ENCODE measurements at places on chromosomes 5 and 9.
A peak's percentile ranks its signal among the peaks of the same experiment; 100 is the strongest.

- peak; percentile 51 for DNase-seq
Observed at GRCh38 chr5:157855404-157855994, 3.4 kb downstream of the CLINT1 start.

DNA sequence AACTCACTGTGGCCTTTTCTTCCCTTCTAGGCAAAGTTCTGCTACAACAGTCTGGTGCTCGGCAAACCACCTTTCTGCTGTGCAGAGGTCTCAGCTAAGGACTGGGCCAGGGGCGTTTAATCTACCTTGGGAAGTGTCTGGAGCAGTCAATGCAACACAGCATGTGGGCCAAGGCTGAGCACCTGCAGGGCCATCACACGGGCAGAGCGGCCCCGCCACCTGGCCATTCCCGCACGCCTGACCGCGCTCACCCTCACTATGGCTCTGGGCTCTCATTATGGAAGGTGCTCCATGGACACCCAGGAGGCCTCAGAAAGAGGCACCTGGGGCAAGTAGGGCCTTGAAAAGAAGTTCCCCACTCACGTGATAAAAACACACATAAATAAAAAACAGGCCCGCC is 65.7 kb upstream of the TBC1D9B start:
- no peak for DNase-seq

- no peak for DNase-seq
Observed at GRCh38 chr5:109668668-109669422, 20.9 kb upstream of the MAN2A1 start.

DNA sequence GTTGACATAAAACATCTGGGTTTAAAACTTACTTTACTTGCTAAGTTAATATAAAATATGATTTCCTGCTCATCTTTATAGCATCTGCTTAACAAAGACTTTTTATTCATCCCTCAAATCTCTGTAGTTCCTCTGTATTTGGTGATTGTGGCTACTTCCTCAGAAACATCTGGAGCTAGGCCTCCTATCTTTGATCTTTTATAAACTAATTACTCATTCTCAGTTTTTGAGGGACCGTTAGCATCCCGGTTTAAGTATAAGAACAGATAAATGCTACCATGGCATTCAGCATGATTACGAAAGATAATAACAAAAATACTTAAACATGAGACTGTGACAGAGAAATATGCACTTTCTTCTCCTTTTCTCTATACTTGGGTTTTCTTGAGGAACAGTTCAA is 85.3 kb downstream of the SLC38A9 start:
- DNase-seq = no peak

DNA sequence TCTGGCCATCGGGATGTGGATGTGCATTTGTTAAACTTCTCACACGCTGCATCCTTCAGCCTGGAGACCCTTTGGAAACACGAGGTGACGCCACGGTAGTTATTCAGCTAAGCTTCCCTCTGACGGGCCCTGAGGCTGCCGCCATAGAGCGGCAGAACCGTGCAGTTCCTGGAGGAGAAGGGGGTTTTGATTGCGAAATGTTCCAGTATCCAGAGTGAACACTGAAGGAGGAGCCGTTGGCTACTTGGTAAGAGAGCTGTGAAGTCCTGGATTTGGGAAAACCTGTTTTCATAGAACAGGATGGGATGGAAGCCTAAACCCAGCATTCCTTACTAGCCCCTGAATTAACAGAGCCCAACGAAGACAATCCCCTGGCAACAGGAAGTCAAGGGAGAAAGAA is 23.0 kb upstream of the EXOC3 start:
- DNase-seq = no peak

DNA sequence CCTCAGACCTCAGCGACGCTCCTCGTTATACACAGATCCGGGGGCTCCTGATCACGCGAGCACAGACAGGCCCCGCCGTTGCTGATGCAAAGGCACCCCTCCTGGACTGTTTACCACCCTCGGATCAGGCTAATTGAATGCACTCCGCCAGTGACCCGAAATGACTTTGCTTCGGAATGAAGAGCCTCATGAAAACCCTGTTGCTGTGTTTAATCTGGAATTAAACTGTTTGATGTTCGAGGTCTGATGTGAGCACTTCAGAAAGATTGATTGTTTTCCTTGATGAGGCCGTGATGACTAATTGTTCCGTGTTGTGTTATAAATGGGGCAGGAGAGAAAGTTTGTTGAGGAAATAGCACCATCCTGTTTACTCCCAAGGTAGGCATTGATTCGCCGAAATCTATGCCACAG is 190.5 kb upstream of the PPP1R26 start:
- DNase-seq = no peak

GRCh38 chr9:33124751-33125381 is 42.3 kb downstream of the B4GALT1 start:
- no peak for DNase-seq

GRCh38 chr5:119074419-119074818 is 3.5 kb downstream of the DMXL1 start:
- DNase-seq = no peak

- DNase-seq = no peak
Observed at GRCh38 chr9:117407436-117408022, 7.3 kb downstream of the ASTN2 start.

- no peak for DNase-seq
Observed at GRCh38 chr9:114278356-114278755, 44.5 kb upstream of the ORM1 start.

- DNase-seq = no peak
Observed at GRCh38 chr9:126472198-126472947, 141.4 kb upstream of the LMX1B start.

DNA sequence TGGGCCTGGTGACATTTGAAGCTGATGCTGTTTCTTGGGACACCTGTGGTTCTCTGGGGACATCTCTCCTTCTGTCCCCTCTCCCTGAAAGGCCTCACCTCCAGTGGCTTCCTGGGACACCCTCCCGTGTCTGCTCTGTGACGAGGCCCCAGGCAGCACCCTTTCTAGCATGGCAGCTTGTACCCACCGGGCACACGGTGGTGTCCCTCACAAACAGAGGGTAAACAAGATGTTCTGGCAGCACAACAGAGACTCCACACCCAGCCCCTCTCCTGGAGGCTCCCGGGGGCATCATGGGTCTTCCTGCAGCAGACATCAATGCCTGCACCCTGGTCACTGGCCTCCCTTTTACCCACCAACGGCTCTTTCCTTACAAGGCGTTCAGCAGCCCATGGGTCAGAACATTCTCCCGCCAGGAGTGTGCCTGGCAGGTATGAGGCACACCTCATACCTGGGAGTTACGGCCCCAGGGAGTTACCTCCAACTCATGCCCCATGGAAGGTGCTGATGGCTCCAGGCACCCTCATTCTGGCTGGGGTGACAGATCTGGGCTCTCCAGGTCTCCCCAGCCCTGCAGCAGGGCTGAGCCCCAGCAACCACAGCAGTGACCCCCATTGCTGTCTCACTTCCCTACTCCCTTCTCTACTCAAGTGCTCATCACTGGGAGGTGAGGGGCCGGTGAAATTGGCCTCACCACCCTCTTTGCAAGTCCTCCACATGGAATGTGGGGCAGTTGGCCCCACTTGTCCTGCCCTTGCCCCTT is 51.1 kb downstream of the BARX1 start:
- no peak for DNase-seq

GRCh38 chr9:91197232-91198181 is 164.2 kb downstream of the AUH start:
- no peak for DNase-seq

DNA sequence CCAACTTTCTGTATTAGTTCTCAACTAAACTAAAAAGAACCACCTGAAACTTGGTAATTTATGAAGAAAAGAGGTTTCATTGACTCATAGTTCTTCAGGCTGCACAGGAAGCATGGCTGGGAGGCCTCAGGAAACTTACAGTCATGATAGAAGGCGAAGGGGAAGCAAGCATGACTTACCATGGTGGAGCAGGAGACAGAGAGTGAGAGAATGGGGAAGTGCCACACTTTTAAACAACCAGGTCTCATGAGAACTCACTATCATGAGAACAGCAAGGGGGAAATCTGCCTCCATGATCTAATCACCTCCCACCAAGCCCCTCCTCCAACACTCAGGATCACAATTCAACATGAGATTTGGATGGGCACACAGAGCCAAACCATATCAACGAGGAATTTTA is 123.5 kb downstream of the DEPDC1B start:
- DNase-seq = no peak

GRCh38 chr5:134503088-134503936 is 22.2 kb upstream of the JADE2 start:
- peak; percentile 64 for DNase-seq

DNA sequence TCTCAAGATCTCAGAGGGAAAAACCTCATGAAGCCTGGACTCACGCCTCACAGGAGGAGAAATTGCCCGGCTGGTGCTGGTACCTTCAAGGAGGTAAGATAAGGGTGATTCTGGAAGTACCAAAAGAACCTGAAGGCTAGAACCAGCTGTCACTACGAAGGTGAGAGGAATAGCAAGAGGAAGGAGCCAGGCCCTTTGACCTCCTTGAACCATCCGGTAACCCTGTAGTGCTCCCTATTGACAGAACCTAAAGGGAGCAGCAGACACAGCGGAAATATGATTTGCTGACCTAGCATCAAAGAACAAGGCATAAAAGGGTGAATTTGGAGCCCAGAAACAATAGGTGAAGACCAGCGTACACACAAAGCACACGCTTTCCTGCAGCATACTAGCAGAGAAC is 92.2 kb downstream of the DOCK8 start:
- DNase-seq = no peak

GRCh38 chr5:24401773-24402172 is 243.0 kb downstream of the CDH10 start:
- DNase-seq = no peak

DNA sequence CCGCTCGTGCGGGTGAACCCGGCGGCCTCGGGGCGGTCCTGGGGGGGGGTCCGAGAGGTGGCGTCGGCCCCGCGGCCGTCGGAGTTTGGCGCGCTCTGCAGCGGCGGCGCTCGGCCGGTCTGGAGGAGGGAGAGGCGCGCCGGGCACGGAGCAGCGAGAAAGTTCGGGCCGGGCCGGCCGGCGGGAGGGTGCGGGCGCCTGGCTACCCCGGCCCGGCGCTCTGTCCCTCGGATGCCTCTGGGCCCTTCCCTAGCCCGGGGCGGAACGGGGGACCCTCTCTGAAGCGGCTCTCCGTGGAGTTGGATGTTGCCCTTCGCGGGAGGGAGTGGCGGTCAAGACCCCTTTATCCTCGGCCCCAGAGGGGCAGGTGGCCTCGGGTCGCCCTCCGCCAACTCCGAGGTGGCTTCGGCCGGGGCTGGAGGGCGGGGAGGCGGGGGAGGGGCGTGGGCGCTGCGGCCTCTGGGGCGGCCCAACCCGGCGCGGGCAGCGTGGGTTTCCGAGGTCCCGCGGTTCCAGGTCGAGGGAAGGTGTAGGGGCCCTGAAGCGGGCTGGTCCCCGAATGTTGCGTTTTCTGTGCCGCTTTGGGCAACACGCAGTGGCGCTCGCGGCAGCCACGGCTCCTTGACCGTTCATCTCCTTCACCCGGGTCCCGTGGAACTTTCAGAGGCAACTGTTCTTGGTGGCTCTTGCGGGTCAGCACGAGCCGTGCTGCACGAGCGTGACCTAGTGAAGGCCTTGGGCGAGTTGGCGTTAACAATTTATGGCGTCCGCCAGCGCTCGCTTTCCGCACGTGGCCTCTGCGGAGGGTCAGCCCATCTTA is 290.5 kb downstream of the DOCK8 start:
- DNase-seq = no peak

DNA sequence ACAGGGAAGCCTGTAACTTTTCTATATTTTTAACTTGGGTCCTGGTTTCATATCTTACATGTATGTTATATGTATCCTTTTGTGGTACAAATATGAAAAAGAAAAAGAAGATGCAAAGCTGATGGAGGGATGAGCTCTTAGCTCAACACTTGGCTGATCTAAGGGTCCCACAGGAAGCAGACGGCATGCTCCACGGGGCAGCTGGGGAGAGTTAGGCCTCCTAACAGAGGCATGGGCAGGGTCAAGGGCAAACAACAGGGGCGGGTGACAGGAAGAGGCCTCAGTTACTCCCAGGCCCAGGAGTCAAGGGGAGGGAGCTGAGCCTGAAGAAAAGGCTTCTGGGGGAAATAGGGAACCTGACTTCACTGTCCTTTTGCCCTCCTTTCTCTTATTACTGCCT is 287.2 kb downstream of the ZSWIM6 start:
- no peak for DNase-seq
